ENCODE measurements at places on chromosomes 1 and 21.

- DNase-seq = no peak
These were observed 277.9 kb downstream of the LRRC7 start for GRCh38 chr1:69845655-69846054.

- no peak for DNase-seq
These were observed 114.9 kb downstream of the VPS13D start for GRCh38 chr1:12344596-12345349.

GRCh38 chr1:47870946-47871676 lies 126.1 kb downstream of the TRABD2B start:
- DNase-seq = no peak

GRCh38 chr21:46284077-46284644 lies 1.2 kb downstream of the MCM3AP start:
- no peak for DNase-seq

- DNase-seq = no peak
These were observed 24.6 kb upstream of the ADARB1 start for GRCh38 chr21:45049714-45050344.

DNA sequence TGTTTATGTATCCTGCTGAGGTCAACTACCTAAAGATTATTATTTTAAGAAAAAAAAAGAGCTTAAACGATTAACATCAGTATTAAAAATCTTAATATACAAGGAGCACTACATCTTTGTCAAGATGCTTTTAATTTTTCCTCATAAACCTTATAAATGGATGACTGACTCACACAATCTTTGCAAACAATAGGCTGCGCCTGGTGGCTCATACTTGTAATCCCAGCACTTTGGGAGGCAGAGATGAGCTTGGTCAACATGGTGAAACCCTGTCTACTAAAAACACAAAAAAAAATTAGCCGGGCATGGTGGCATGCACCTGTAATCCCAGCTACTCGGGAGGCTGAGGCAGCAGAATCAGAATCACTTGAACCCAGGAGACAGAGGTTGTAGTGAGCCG lies 1.7 kb downstream of the KHDC4 start:
- no peak for DNase-seq

- no peak for DNase-seq
These were observed 7.9 kb downstream of the TRIM46 start for GRCh38 chr1:155181371-155182051.

- DNase-seq = no peak
These were observed 50.5 kb upstream of the ATF3 start for GRCh38 chr1:212557739-212558692.

GRCh38 chr1:152024223-152024622 lies 12.6 kb downstream of the S100A11 start:
- DNase-seq = no peak

DNA sequence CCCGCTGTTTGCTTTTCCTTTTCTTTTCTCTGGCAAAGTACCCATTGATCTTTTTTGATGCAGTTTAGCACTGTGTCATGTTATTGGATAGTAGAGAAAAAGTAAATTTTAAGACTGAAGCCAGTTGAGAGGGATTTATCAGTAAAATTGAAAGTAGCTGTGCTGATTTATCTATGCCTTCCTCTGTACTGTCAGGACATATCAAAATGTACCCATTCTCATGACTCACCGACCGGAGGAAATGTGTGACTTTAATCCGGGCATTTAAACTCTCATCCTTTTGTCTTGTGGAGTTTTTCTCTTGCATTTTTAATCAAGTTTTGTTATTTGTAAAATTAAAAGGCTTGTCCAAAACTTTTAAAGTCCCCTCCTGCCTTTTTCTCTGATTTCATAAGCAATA lies 276.6 kb upstream of the FMN2 start:
- no peak for DNase-seq

DNA sequence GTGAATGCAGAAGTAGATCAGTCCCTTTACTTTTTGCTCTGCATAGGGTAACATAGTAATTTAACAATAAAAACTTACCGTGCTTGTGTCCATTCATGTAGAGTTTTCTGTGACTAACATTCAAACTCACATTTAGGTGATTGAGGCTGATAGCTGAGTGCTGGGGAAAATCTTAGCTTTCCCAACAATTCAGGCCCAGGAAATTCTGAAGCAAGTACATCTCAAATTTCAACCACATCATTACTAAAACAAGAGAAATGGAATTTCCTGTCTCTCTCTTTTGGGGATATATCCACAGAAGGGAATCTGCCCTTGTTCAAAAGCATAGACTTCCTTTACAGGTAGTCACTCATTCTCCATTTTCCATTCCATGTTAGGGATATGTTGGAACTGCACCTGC lies 33.1 kb upstream of the C1orf146 start:
- no peak for DNase-seq

DNA sequence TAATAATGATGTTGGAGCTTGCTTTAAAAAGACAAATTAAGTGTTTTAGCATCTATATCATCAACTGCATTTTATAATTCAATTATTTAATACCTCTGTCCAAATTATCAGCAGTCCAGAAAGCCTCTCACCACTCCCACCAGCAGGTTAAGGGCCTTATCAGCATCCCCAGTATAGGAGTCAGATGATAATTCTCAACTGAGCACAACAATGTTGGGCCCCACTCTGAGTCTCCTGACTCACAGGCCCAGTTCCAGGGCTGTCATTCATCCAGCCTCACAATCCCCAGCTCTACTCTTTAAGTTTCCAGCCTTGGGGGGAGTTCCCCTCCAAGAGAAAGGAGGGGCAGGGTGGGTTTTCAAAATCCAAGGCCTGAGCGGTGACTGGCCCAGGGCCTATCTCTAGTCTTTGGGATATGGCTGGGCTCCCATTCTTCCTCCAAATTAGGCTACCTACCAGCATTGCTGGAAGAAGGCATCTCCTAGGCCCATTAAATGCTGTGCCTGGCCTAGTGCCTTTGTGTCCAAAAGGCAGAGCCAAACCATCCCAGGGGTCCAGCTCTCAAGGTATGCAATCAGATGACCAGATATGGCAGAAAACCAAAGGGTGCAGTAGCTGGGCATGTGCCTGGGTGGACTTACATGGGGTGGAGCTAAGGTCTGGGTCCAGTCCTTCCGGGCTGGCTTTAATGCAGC lies 134.1 kb downstream of the GLUL start:
- no peak for DNase-seq

DNA sequence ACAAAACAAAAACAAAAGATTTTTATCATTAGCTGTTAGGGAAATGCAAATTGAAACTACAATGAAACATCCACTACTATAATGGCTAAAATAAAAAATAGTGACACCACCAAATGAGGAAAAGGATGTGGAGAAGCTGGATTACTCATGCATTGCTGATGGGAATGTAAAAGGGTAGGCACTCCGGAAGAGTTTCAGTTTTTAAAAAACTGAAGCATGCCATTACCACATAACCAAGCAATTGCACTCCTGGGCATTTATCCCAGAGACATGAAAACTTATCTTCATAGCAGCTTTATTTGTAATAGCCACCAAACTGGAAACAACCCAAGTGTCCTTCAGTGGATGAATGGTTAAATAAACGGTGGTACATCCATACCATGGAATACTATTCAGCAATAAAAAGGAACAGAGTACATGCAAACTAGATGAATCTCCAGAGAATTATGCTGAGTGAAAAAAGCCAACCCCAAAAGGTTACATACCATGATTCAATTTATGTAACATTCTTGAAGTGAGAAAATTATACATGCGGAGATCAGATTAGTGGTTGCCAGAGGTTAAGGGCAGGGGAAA lies 14.5 kb upstream of the CFAP298 start:
- no peak for DNase-seq

- DNase-seq = no peak
These were observed 64.5 kb downstream of the RPAP2 start for GRCh38 chr1:92363401-92363800.

DNA sequence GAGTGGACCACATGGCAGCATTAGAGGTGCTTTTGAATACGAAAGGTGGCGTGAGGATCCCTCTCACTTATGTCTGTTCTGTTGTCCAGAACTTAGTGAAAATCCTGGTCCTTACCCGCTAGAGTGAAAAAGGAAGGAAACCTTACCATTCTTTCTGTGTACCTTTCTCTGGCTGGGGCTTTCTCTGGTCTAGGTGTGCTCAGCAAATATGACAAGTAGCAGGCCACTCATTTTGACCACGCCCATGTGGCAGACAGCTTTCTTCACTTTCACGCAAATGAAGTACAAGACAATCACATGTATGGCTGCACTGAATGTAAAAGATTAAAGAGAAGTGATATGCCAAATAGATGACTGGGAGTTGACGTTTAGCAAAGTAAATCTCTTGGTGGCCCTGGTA lies 131.9 kb downstream of the FGGY start:
- no peak for DNase-seq

GRCh38 chr1:71521655-71522264 lies 440.9 kb upstream of the ZRANB2 start:
- no peak for DNase-seq

DNA sequence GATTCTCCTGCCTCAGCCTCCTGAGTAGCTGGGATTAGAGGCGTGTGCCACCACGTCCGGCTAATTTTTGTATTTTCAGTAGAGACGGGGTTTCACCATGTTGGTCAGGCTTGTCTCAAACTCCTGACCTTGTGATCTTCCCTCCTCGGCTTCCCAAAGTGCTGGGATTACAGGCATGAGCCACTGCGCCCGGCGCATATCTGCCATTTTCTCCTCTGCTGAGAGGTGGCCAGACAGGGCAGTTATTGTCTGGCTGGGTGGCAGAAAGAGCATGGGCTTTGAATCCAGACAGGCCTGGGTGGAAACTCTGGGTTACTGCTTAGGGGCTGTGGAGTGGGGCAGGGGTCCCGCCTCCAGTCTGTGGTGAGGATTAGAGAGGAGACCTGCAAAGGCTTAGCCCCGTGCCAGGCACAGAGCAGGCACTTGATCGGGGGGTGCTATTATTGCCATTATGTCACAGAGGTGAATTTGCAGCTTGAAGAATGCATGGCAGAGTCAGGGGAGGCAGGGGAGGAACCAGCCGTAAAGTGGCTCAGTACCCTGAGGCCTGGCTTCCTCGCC lies 73.9 kb downstream of the MAN1C1 start:
- DNase-seq = no peak

DNA sequence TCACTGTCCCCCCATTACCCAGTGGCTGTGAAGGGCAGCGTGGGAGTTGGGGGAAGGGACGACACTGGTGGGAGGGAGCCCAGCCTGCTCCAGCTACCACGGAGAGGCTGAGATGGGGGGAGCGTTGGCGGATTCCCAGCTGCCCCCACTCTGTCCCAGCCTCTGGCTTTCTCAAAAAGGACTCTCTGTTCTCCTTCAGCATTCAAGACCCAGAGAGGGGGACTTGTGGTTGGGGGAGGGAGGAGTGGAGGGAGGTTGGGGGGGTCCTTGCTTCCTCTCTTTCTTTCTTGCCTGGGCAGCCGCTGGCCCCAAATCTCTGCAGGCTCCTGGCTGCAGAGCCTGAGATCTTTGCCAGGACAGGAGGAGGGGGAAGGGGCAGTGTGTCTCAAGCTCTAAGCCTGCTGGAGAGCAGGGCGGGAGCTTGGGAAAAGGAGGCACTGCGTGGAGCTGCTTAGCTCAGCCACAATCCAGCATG lies 2.2 kb downstream of the ATP1A2 start:
- DNase-seq = no peak

DNA sequence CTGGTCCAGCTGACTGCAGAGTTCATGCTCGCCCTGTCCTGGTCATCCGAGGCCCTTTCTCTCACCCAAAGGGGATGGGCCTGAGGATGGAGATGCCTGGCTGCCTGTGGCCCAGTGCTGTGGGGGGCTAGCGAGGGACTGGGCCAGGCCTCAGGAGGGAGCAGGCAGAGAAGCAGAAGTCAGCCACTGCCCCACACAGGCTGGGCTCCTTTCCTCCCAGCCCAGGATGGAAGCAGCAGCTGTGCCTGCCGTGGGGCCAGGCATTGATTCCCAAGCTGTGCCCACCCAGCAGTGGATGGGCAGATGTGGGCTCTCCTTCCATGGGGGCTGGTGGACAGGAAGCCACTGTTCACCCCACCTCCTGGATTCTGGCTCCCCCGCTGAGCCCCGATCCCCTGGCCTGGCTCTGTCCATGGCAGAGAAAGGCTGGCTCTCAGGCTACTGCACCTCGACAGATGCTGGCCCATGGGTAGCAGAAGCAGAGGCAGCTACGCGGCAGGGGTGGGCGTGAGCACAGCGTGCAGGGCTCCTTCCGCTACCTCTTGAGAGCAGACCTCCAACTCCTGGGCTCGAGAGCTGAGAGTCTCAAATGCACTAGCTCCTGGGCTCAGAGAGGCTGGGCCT lies 24.6 kb downstream of the RUNX3 start:
- no peak for DNase-seq

DNA sequence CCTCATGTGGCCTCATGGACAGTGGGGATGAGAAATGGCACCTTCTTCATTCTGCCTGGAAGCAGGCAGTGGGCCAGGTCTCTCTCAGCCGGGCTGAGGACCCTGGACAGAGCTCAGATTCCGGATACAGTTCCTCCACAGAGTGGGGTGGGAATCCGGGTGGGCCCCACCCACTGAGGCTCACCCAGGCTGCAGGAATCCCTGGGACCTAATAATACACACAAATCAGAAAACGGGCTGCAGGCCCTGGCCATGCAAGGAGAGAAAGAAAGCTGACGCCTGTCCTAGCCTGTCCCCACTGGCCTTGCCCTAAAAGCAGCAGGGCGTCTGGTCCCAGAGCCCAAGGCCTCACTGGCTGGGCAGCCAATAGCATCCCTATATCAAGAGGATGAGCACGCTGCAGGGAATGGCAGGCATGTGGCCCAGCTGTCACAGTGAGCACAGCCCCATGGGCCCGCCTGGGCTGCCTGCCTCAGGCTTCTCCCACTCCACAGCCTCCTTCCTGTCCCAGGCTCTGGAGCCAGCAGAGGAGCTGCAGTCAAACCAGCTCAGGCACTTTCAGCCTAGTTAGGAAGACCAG lies 25.3 kb downstream of the ACTA1 start:
- DNase-seq = no peak

DNA sequence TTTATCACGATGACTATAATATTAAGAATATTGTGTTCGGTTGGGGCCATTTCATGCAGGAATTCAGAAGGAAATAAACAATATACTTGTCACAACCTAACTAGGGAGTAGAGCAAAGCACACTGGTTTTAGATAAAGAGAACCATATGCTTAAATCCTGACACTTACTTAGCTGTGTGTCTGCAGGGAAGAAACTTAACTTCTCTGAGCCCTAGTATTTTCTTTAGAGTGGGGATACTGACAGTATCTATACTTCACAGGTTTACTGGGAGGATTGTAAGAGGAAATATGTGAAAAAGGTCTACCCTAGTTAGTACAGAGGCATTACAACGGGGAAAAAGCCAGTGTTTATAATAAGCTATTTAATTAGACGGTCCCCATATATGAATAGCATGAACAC lies 72.9 kb downstream of the IARS2 start:
- no peak for DNase-seq

GRCh38 chr1:201153474-201154388 lies 543 bp downstream of the TMEM9 start:
- no peak for DNase-seq

- DNase-seq = no peak
These were observed 102.8 kb downstream of the CDC7 start for GRCh38 chr1:91603409-91603808.

DNA sequence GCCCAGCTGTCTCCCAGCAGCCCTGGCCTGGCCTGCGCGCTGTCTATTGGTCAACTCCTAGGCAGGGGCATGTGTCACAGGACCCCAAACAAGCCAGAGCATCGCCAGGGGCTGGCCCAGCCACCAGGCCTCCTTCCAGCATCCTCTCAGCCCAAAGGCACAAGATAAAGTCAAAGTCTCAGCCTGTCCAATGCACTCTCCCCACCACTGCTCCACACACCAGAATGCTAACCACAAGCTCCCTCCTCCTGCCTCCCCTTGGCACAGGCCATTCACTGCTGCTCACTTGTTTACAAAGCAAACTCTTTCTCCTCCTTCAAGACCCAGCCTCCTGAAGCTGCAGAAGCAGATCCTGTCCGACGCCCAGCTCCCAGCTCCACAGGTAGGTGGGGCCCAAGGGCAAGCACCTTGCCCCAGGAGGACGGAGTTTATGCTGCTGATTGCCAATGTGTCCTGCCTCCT lies 133.4 kb downstream of the DMRTB1 start:
- no peak for DNase-seq
